Lower leg skin (tissue), 4 donors: ENCODE measurements at places on chromosomes 4 and X. TPM values are rescaled to one million over a fixed set of nuclear protein-coding genes. Genes with fewer than 3 reads are reported as not detected.

CFI gene
- 2.9 TPM for total RNA-seq

L1CAM gene
- 3.0 TPM for total RNA-seq

TSPAN7 gene
- 17.6 TPM for total RNA-seq

APLN gene
- 0.16 TPM for total RNA-seq

INPP4B gene
- 17.3 TPM for total RNA-seq

HMGN5 gene
- total RNA-seq: 1.5 TPM

SLC4A4 gene
- total RNA-seq: 0.46 TPM

PABPC1L2A gene
- not detected for total RNA-seq

HSFX1 gene
- not detected for total RNA-seq

FAM241A gene
- total RNA-seq: 4.3 TPM

PPP1R2C gene
- not detected for total RNA-seq

POF1B gene
- total RNA-seq: 354 TPM

TCP11X2 gene
- total RNA-seq: not detected

SNX25 gene
- 15.9 TPM for total RNA-seq

ZIC3 gene
- total RNA-seq: not detected

STAP1 gene
- not detected for total RNA-seq

SGCB gene
- total RNA-seq: 6.2 TPM

CYSLTR1 gene
- total RNA-seq: 0.91 TPM

DCAF16 gene
- total RNA-seq: 33.6 TPM

RASL11B gene
- 4.0 TPM for total RNA-seq

TKTL1 gene
- total RNA-seq: 1.1 TPM

TMEM144 gene
- total RNA-seq: 4.2 TPM

SLC25A43 gene
- total RNA-seq: 28.1 TPM

CLDN22 gene
- total RNA-seq: not detected

TIMM17B gene
- total RNA-seq: 41.0 TPM

JAKMIP1 gene
- total RNA-seq: not detected

CCDC120 gene
- 33.7 TPM for total RNA-seq

ARHGAP10 gene
- total RNA-seq: 39.7 TPM

ADH1A gene
- total RNA-seq: not detected

PNMA6F gene
- not detected for total RNA-seq

MEPE gene
- not detected for total RNA-seq

HERC3 gene
- 52.7 TPM for total RNA-seq

PPARGC1A gene
- 3.4 TPM for total RNA-seq

GUCY2F gene
- not detected for total RNA-seq

TREX2 gene
- 76.4 TPM for total RNA-seq

SSX2 gene
- not detected for total RNA-seq

GYG2 gene
- 7.1 TPM for total RNA-seq

FAM9C gene
- not detected for total RNA-seq

SPON2 gene
- 39.8 TPM for total RNA-seq

AWAT2 gene
- 2.2 TPM for total RNA-seq

DCLK2 gene
- total RNA-seq: 0.59 TPM

GLOD5 gene
- total RNA-seq: not detected

FAM149A gene
- total RNA-seq: 3.9 TPM

EREG gene
- 52.1 TPM for total RNA-seq

TSPAN6 gene
- total RNA-seq: 13.3 TPM

ITIH6 gene
- not detected for total RNA-seq

FGFBP2 gene
- 2.3 TPM for total RNA-seq

KLHL8 gene
- 11.5 TPM for total RNA-seq

FABP2 gene
- total RNA-seq: not detected

TRIM75 gene
- total RNA-seq: not detected

FAAH2 gene
- total RNA-seq: 40.1 TPM

CENPI gene
- total RNA-seq: 2.1 TPM

CLGN gene
- 0.52 TPM for total RNA-seq

CT45A2 gene
- total RNA-seq: not detected

GPR34 gene
- total RNA-seq: 1.4 TPM

ADH1B gene
- total RNA-seq: 290 TPM

SH3BGRL gene
- 51.5 TPM for total RNA-seq

CASP3 gene
- total RNA-seq: 12.0 TPM

CTAG1B gene
- total RNA-seq: not detected

SCARB2 gene
- 90.4 TPM for total RNA-seq
